H7 (cell line): ENCODE measurements at places on chromosomes 3 and 15. TPM values are rescaled to one million over a fixed set of nuclear protein-coding genes. Genes with fewer than 3 reads are reported as not detected.

DNA sequence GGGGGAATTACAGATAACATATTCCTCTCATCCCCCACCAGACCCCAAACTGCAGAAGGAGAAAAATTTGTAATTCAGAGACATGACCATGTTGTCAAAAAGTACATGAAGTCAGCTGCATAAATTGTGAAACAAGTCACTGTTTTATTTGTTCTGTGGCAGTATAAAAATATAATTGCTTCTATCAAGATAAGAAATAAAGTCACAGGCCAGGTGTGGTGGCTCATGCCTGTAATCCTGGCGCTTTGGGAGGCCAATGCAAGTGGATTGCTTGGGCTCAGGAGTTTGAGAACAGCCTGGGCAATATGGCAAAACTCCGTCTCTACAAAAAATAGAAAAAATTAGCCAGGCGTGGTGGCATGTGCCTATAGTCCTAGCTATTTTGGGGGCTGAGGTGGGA lies 87.7 kb upstream of the DPH6 start:
- DNase-seq, result no peak

GRCh38 chr3:38738630-38739395 lies 77.2 kb downstream of the SCN10A start:
- peak; percentile 84 for DNase-seq

The TEX9 gene
- 7.2 and 8.8 TPM in 2 replicates for total RNA-seq

DNA sequence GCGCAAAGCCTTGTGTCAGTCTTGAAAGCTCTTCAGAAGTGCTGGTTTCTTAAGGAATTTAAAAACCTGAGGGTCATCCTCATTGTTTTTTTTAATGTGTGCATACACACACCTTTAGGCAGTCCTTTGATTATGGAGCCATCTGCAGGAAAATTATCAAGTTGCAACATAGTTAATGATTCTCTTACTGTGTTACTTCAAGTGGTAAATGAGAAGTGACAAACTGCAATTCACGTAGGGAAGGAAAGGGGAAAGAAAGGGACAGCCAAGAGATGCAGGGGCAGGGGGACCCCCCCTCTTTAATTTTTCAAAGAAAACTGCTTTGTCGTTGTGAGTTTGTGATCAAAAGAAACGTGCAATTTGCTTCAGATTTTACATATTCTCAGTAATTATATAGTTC lies 162.4 kb upstream of the CGNL1 start:
- DNase-seq, result no peak

The TM6SF1 gene
- total RNA-seq, result 0.62 and 0.63 TPM in 2 replicates

DNA sequence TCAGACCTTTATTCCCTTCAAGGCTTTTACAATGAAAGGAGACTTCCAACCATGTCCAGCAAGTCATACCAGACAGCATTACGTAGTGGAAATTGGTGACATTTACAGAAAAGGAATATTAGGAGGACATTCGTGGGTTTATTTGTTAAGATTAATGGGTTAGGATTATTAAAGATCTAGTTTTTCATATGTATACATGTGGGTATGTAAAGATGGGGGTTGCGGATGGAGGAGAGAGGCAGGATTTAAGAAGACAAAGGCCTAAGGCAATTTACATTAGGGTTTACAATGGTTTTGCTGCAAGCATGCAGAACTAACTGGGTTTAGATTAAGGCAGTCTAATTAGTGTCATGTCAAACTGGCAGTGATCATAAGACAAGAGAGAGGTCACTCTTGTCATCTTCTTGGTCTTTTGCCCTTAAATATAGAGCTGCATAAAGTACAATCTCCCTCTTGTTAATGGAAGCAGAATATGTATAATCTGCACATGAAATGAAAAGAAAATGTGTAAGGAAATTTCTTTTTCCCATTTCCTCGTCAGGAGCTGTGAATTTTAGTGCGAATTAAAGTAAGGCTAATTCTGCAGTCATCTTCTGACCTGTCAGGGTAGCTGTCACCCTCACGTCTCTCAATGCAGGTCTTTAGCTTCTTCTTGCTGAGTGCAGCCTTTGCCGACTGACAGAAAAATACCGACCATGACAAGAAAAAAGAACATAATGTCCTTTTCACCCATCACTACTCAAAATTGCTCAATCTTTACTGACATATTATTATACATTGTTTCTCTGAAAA lies 258.9 kb upstream of the MEIS2 start:
- DNase-seq, result no peak
